ENCODE measurements at places on chromosomes 4 and X.

- DNase-seq: no peak
Measured at GRCh38 chrX:20685652-20686051, 418.9 kb upstream of the RPS6KA3 start.

DNA sequence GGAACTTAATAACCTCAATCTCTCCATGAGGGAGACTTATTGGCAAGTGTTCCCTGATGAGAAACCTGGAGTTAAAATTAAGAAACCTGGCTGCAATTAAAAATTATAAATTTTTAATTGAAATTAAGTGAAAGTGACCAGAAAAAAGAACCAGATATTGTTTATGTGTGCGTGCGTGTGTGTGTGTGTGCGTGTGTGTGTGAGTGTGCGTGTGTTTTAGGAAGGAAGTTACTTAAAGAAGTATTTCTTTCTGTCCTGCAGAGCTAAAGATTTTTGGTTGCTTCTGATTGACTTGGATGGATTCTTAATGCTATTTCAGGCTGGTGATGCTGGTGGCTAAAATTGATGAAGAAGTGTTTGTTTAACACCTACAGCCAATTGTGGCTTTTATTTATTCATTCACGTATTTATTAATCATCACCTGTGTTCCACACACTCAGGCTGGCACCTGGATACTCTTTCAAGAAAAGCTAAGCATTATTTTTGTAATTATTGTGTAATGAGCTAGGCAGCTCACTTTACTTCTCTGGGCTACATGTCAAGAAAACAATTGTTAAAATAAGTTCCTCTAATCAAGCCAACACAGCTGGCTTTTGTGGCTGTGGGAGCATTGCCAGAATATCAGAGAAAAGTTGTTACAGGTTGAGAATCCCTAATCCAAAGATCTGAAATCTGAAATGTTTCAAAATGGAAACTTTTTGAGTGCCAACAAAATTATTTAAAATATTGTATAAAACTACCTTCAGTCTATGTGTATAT is 68.5 kb downstream of the CEP44 start:
- DNase-seq: no peak

DNA sequence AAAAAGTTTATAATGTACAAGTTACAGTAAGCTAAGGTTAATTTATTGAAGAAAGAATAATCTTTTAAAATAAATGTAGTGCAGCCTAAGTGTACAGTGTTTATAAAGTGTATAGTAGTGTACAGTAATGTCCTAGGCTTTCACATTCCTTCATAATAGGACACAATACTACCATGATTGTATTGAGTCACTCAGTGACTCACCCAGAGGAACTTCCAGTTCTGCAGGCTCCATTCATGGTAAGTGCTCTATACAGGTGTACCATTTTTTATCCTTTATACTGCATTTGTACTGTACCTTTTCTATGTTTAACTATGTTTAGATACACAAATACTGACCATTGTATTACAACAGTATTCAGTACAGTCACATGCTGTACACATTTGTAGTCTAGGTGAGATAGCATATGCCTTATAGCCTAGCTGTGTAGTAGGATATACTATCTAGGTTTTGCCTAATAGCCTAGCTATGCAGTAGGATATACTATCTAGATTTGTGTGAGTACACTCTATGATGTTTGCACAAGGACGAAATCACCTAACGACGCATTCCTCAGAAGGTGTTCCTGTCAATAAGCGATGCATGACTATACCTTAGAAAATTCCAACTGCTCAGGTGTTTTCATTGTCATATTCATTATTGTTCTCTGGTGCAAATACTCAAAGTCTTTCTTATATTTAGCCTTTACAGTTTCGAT is 5.5 kb upstream of the TMEM255A start:
- no peak for DNase-seq

GRCh38 chr4:92235731-92236130 is 68.0 kb upstream of the GRID2 start:
- DNase-seq: no peak

DNA sequence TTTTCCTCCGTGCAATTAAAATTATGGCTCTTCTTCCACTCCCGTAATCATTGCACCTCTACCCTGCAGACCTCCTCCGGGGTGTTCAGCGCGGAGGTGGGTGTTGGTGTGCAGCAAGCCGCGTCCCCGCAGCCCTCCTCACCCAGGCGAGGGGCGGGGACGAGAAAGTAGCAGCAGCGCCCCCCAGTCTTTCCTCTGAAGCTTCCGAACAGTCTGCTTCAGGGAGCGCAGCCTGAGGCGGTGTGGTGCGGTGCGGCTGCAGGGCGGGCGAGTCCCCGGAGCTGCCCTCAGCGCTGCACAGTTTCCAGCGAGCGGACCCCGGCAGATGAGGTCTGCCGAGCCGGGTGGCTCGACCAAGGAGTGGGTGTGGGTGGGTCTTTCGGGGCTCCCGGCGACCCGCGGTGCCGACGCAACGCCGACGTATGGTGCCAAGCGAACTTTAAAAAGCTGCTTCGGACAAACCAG is at the start of gene FRAS1:
Gene FRAS1, plus strand, starts transcription at position 189 of the 465 bp plus-strand sequence. CDS start 687 bp downstream, outside the sequence.
- DNase-seq: no peak
